GDM1 (cell line): ENCODE measurements at places on chromosomes 5 and 9.

GRCh38 chr9:99822109-99822805 is 572 bp downstream of the NR4A3 start:
- no peak for DNase-seq

GRCh38 chr5:38639377-38640358 is 83.2 kb upstream of the LIFR start:
- no peak for DNase-seq

DNA sequence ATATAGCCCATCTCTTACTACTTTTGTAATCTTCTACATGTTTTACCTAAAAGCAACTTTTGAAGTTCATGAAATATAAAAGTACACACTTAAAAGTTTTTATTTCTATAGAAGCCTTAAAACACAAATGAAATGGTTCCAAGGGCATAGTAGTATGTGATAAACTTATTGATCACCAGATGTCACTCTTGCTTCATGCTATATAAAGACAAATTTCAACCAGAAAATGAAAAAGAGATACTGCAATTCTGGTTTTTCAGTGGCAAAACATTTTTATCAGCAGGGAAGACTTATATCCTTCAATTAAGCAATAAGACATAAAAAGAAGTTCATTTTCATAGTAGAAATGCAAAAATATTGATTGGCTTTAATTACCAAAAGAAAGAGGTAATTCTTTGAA is 69.4 kb upstream of the FBXL17 start:
- DNase-seq, result no peak

DNA sequence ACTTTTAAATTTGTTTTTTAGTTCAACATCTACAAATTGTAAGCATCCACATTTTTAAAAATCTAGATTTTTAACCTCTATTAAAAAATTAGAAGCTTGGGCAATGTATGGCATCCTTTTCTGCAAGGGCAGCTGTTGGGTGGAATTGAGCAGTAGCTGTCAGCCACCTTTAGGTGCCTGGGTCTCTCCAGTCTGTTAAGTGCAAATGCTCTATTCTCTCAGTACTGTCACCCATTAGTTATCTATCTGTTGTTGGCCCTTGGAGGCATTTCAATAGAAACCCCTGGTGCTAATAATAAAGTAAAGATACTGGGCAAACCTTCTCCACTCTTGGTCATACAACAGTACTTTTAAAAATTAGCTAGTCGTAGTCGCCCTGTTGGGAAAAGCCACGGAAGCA is 63.6 kb downstream of the PIP5K1B start:
- DNase-seq, result no peak

DNA sequence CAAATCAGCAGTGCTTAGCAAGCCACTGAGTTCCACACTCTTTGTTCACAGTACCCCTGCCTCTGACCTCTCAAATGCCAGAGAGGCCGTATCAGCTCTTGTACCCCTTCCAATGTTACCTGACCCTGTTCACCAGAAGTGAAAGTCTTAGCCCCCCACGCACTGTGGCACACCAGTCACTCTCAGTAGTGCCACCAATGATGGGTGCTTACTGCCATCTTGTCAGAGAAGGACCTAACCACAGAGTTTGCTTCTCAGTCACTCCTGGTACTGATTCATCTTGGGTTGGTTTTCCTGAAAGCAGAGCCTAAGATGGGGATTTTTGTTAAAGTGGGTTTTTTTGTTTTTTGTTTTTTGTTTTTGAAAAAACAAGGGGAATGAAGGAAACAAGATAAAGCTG is 28.8 kb upstream of the PANK3 start:
- DNase-seq, result no peak

DNA sequence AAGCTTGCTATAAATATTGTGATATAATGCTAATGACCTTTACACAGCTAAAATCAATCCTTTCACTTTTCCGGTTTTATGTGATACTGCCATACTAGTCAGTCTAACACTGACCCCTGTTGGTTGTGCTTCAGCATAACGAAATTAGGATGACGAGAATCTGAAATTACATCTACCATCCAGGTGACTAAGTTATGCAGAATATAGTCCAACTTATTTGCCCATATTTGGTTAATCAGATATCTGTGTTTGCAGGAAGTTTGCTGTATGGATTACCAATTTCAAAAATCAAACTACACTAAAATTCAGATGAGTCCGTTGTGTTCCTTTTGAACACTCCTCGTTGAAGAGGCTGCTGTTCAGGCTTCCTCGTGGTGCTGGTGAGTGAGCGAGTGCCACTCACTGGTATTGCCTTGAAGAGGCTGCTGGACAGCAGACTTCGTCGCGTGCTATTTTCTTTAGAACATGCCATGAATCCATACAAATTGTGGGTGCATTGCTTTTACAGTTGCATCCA is 32.5 kb downstream of the TENT4A start:
- DNase-seq, result no peak

GRCh38 chr5:116671211-116671736 is 96.7 kb upstream of the SEMA6A start:
- DNase-seq, result no peak

- DNase-seq, result no peak
Measured at GRCh38 chr5:72140711-72141110, 33.4 kb downstream of the MAP1B start.

DNA sequence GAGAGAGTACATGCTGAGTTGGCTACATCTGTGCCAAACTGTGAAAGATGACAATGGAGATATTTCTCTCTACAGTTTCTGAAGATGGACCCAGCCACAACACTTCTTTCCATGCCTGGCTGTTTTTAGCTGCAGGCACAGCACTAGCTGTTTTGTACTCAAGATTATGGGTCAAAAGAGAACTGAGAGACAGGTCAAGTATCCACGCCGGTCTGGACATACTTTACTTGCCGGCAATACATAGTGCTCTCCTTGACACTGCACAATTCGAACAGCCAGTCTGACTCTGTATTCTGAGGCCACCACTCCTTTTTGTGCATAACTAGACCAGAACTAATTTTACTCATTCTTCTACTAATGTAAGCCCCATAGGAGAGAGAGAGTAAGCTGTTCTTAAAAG is 2.6 kb downstream of the PRLR start:
- no peak for DNase-seq

DNA sequence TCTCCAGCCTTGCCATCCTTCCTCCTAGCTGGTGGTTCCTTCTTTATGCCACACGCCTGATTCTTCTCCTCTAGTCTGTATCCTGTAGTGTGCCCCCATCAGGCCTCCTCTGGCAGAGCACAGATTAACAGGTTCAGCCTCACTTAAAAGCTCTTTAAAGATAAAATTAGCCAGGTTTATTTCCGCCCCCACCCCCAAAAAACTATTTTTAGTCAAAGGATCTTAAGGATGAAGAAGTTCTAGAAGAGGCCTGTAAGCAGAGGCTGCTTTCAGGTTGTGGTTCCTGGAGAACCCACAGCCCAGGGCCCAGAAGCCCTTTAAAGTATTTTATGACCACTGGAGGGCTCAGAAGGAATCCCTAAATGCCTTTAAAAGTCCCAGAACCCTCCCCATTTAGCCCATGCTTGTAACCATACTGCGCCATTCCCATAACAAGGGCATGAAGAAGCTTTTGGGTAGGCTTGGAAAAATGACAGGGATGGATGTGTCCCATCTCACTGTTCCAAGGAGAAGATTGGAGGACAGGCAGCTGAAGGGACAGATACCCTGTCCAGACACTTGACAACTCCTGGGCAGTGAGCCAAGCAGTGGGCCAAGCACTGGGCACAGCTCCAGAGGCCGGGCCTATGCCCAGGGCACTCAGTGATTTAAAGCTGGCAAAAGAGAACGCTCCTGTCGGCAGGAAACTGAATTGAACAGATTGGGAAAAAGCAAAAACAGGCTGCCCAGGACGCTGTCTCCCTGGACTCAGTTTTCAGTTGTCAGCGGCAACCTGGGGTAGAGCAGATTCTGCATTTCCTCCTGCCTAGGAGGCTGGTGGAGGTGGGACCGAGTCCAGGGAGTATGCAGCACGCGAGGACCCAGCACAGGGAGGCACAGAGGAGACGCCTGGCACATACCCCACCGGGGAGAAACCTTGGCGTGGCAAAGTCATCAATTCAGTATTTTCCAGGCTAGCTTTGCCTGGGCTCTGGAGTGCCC is 106.3 kb upstream of the SSBP2 start:
- DNase-seq, result peak; percentile 30

- DNase-seq, result no peak
Measured at GRCh38 chr5:73338256-73339050, 110.1 kb downstream of the FOXD1 start.

GRCh38 chr9:21392270-21392669 is 7.1 kb upstream of the IFNA2 start:
- no peak for DNase-seq

- no peak for DNase-seq
Measured at GRCh38 chr9:5549658-5550650, 39.6 kb downstream of the PDCD1LG2 start.

DNA sequence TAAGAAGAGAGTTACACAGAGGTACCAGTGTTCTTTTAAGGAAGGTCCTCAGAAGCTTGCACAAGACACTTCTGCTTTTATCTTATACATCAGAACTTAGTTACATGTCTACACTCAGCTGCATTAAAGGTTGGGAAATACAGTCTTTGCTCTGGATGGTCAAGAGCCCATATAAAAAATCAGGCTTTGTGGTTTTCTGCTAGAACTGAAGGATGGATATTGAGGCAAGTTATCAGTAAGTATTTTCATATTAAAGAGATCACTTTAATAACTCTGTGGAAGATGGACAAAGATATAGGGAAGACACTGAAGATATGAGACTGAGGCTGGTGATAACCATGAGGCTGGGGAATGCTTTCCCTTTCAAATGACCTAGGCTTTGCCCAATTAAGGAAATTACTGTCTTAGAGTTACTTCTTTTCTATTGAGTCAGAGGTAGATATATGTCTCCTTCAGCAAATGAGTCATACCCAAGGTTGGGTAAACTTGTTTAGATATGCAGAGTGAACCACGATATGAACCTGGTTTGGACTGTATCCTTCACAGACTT is 87.0 kb upstream of the TNC start:
- DNase-seq, result no peak

DNA sequence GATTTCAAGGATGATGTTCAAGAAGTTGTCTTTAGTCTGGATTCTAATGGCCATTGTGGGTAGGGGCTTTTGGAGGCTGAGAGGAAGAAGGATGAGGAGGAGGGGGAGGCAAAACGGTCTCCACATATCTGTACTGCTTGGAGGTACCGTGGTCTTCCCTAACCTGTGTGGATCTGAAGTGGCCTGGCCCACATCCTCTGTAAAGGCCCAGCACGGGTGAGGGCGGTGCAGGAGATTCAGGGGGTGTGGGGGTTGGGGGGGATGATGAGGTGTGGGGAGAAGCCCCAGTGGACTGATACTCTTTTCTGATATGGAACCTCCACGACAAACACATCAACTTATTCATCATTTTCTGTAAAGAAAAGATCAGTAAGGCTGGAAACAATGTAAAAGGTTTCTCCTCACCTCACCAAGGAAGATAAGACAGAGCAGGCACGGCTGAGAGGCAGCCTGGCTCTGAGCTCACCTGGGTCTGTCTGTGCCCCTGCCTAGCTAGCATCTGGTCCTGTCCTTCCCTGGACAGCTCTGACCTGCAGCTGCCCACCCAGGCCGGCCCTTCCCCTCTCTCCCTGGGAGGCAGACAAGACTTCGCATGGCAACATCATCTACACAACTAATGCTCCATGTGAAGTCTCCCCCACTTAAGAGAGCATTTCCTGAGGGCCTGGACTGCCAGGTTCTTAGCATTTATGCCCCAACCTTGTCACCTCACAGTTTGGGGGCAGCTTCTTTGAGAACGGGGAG is 5.6 kb upstream of the IL3 start:
- no peak for DNase-seq

DNA sequence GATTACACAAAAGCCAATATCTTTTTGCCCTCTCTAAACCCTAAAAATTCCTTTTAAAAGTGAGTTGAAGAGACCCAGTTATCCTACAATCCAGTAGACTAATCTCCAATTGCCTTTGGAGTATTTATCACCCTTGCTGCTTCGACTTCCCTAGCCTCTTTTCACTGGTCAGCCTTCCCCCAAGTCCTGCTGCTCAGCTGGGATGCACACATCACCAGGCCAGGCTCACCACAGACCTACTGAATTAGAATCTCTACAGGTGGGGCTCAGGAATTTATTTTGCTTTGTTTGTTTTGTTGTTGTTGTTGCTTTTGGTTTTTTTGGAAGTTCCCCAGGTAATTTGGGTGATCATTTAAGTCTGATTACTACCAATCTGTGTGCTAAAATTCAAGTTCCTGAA is 11.6 kb upstream of the FOXD1 start:
- no peak for DNase-seq

DNA sequence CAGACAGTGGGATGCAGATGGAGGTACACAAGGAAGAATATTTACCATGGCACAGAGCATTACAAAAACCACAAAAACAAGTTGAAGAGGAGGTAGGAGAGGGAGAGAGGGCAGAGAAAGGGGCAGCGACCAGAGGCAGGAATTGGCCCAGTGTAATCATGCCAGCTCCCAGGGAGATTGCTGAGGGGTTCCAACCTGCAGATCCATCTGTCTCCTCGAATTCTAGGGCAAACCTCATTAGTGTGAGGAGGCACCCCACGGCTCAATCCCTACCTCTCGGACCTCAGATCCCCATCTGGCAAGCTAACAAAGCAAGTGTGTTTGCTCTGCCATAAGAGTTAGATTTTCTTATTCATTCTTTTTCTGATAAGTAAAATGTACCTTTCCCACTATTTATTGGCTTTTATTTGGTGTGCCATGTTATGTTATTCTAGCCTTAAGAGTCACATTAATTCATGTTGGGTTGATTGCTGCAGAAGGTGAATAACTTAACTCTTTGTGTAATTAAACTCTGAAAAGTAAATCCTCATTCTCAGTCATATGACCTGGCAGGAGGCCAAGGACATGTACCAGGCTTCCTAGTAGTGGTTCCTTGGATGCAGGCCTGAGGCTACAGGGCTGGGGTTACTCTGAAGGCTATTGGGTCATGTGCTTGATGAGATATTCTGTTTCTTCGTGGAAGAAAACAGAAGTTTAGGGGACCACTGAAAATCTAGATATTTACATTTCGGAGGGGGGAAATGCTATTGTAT is 315.2 kb upstream of the ATP10B start:
- DNase-seq, result no peak

DNA sequence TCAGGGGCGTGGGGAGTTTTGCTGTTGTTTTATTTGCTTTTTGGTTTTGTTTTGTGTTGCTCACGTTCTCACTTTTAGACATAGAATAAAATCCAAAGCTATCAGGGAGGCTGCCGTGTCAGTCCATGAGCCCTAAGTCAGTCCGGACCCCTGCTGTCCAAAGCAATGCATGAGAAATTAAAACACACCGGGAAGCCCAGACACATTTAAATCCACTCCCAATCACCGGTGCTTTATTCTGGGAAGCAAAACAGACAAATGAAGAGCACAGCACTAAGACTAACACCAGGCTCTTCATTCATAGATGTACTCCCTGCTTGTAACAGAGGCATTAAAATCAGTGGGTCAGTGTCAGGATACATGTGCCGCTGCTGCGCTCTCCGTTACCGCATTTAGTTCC is 180.9 kb downstream of the IRX2 start:
- DNase-seq, result no peak
